Forelimb muscle (tissue), 1 donor: ENCODE measurements at places on chromosomes 2 and 18.

GRCh38 chr2:219020604-219021365, 20.5 kb downstream of the CFAP65 start:
- DNase-seq, result no peak

GRCh38 chr18:72235422-72235821, 308.7 kb downstream of the CBLN2 start:
- no peak for DNase-seq

- no peak for DNase-seq
Measured at GRCh38 chr2:140108706-140109475, 1328.7 kb upstream of the NXPH2 start.

DNA sequence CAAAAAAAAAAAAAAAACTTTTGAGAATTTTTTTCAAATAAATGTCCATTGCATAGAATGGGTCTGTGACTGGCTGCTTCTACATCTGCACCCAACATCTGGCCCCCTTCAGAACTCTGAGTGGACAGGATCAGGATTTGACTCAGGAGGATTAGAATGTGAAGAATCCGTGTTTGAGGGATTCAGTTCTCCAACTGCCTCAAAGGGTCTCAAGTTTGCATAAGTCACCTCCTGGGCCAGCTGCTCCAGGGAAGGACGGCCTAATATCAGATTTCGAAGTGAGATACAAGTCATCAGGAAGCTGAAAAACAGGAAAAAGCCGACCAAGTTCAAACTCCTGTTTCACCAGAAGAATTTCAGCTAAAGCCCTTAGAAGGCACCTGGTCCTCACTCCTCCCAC, 10.9 kb downstream of the MAT2A start:
- no peak for DNase-seq

- DNase-seq, result no peak
Measured at GRCh38 chr18:41444943-41445342, 510.1 kb upstream of the PIK3C3 start.

GRCh38 chr2:150271952-150272802, 215.3 kb downstream of the RND3 start:
- no peak for DNase-seq

DNA sequence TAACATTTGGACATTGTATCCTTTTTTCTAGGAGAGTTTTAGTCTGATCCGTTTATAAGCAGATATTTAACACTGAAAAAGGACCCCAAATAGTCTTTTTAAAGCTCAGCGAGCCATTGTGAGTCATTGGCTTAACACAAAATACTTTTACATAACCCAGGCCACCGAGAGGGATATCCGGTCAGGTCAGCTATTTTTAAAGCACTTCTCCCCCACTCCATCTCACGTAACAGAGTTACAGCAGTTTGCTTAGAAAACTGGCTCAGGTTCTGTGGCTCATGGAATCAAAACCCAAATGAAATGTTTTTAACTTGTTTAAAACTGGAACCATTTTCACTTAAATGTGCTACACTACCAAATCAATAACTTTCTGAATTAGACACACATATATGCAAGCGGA, 23.9 kb downstream of the COL4A3 start:
- DNase-seq, result no peak

DNA sequence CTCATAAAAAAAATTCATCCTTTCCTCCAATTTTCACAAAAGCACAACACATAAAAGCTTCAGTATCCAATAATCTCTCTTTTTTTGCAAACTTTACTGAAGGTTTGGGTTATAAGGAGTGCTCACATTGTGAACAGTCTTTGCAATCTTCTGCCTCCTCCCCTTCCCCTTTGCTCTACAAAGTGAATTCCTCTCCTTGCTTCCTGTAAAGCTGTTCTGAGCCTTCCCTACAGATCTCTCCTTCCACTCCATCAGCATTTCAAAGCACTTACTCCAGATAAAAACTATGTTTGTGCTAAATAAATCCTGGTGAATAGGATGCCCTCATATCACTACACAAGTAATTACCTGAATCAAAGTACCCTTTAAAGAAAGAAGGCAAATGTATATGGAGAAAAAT, 4.6 kb upstream of the PDK1 start:
- no peak for DNase-seq

DNA sequence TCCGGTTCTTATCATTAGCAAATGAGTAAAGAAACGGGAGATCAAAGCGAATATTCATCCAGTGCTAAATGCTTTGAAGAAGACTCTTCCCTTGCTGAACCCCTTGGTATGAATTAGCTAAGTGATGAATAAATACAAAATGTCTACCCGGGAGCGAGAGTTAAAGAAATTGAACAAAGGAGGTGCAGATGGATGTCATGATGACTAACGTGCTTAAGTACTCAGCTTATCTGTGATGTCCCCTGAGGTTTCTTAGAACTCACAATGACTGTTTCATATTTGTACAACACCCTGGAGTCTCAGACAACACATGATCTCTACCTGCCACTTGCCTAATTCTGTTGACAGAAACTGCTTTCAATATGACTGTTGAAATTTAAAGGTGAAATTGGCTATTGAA, 148.5 kb downstream of the TMEM200C start:
- no peak for DNase-seq

DNA sequence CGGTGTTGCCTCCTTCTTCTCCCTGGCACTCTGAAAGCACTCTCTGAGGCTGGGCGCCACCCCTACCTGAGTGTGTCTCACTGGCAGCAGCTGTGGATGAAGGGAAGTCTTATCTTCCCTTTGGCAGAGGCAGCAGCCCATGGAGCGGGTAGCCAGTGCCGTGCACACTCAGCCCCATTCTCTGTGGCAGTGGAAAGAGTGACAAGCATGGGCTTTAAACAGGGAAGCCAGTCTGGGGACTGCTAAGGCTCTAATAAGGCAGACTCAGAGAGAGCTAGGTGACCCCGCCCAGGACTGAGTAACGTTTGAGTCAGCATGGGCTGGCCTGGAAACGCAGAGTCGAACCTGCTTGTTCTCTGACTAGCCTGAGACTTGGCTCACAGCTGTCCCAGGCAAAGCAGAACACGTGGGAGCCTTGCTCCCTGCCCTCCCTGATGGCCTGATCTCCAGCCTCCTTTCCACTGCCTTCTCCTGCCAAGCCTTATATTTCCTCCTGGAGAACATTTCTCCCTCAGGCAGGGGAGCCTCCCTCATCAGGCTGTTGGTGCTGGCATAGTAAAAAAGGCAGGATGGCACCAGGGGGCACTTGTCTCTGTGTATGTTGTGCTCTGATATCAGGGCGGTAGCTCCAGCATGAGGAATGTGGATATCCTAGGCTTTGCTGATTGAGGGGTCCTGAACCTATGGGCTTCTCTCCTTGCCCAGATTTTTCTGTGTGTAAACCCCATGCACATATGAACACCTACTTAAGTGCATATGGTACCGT, 93.9 kb upstream of the LGALSL start:
- DNase-seq, result no peak

GRCh38 chr2:69436596-69436937, 668 bp downstream of the NFU1 start:
- DNase-seq, result no peak

- no peak for DNase-seq
Measured at GRCh38 chr2:123614596-123614995, 410.5 kb upstream of the CNTNAP5 start.

DNA sequence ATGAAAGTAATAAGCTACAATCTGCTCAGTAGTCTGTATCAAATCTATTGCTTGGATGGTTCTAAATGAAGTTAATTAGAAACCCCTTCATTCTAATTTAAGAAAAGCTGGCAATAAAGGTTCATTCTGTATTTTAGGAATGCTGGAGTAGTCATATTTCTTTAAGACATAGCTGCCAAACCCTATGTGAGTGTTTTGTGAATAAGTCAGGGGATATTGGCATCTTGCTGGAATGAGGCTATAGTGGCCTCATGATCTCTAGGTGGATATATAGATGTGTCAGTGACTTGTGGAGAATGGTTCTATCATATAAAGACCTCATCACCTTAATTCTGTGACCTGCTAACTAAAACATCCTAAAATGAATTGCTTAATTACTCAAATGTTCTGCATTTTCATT, 196.3 kb downstream of the PDE1A start:
- no peak for DNase-seq

DNA sequence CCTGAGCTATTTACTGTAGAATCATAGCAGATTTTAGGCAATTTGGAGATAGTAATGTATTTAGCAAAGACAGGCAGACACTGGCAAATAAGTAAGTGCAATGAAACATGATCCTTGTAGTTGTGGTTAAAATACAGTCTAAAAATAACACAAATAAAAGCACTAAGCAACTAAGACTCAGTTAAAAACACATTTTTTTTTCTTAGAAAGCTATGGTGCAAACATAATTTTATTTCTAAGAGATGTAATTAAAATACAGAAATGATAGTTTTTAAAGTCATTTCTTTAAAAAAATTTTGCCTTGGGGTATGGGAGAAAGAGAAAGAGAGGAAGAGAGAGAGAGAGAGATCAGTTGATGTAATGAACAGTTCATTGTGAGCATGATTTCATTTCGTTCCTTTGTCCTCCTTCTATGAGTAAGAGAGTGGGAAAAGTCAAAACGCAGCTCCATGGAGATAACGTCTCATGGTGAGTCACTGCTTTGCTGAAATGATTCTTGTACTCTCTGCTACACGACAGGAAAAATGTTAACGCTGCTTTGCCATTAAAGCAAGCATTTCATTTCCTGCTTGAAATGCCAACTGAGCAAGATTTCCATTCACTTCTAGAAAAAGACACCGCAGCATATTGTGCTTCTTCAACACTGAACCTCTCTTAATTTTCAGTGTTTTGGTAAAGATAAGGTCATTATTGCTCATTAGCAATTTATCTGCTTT, 61.3 kb upstream of the PGAP1 start:
- peak; percentile 64 for DNase-seq

DNA sequence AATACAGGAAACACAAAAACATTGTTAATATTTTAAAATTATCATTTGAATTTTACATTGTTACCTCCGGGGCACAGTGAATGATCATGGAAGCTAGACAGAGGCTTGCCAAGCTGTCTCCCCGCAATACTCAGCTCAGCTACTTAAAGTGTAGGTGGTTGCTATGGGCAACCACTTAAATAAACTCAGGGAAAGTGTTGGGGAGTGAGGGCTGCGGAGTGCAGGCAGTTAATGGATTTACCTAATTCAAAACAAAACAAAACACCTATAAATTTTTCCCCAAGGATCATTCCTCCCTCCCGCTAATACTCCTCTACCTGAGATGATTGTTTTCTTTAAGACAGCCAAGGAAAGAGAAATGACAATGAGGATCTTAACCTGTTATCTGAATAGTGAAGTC, 349.5 kb downstream of the TGIF1 start:
- DNase-seq, result no peak

- DNase-seq, result no peak
Measured at GRCh38 chr2:50448556-50448955, 583.4 kb downstream of the NRXN1 start.

- no peak for DNase-seq
Measured at GRCh38 chr2:144501118-144501517, 18.8 kb downstream of the ZEB2 start.

DNA sequence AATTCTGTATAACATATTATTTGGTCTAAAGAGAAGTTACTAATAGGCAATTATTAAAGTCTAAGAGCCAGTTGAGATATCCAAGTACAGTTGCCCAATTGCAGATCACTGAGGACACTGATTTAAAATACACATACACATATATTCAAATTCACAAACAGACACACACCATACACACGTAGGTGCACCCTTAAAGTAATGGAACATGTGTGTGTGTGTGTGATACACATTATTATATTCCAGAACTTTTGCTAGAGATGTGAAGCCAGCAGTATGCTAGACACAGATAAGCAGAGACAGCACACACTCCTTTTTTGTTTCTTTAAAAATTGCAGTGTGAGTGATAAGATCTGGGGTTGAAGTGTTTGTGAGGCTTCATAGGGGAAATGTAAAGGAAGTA, 292.5 kb downstream of the CNTNAP5 start:
- DNase-seq, result no peak

- DNase-seq, result no peak
Measured at GRCh38 chr2:156380117-156380645, 47.7 kb upstream of the NR4A2 start.

GRCh38 chr18:46265196-46266156, 161.3 kb downstream of the HAUS1 start:
- no peak for DNase-seq

GRCh38 chr2:112046231-112046630, 8.8 kb upstream of the TMEM87B start:
- no peak for DNase-seq

- DNase-seq, result no peak
Measured at GRCh38 chr2:109638795-109639194, 24.6 kb downstream of the SOWAHC start.

- DNase-seq, result no peak
Measured at GRCh38 chr2:85999061-85999831, 106.4 kb downstream of the POLR1A start.

DNA sequence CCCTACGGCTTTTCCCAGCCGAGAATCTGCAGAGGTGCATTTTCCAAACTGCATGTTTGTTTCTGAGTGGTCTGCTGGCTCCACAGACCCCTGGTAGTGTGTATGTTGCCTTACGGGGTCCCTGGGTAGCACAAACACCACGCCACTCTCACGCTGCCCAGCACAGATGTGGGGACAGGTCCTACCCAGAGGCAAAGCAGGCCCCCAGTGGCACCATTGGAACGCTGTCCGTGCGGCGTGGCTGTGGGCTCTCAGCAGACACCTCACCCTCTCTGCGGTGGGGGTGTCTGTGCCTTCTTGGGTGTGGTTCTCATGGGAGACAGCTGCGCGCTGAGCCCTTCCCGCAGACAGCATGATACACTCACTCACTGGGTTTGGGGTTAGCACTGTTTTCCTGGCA, 137.4 kb downstream of the NFATC1 start:
- DNase-seq, result no peak

- no peak for DNase-seq
Measured at GRCh38 chr2:61769093-61769675, 84.7 kb downstream of the FAM161A start.

DNA sequence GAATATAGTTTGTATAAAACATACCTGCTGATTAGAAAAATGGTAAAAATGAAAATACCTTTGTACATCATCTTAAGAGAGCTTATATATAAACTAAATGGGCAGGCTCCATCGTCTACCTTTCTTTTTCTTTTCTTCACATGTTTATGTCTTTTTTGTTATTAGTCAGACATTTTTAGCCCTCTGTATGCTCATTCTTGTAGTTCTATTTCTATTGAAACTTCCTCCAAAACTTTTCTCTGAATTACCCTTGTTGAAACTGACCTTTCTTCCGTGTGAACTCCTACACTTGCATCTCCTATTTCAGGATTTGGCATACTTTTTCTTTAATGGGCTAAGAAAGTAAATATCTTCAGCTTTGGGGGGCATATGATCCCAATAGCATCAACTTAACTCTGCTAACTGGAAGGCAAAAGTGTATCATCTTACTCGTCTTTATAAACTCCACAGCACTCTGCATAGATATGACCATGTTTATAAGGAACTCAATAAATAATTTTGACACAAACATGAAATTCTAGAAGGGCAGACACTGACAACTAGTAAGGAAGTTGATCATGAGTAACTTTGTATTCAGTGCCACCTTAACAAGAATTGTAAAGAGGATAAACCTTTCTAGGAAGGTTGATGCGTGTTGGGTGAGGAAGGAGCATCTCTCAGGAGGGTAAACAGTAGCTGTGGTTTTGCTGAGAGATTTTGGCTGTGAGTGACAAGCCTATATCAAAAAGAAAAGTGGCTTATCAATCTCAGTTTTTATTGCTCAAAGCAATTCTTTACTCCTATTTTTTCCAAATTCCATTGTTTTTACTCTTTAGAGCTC, 127.6 kb downstream of the PIK3C3 start:
- no peak for DNase-seq

GRCh38 chr2:99152199-99152895, 2.4 kb downstream of the TSGA10 start:
- no peak for DNase-seq

GRCh38 chr18:62690236-62690815, 25.0 kb upstream of the PHLPP1 start:
- peak; percentile 6 for DNase-seq

GRCh38 chr2:43221763-43222474, 4.5 kb downstream of the ZFP36L2 start:
- peak; percentile 98 for DNase-seq
